ENCODE measurements at places on chromosomes 1 and 21.

- DNase-seq, result peak; percentile 69
Observed at GRCh38 chr1:26913754-26914619, at the start of gene NR0B2. Gene NR0B2, minus strand, starts transcription at chr1:26913975. Its CDS starts 35 bp downstream, at chr1:26913940.

DNA sequence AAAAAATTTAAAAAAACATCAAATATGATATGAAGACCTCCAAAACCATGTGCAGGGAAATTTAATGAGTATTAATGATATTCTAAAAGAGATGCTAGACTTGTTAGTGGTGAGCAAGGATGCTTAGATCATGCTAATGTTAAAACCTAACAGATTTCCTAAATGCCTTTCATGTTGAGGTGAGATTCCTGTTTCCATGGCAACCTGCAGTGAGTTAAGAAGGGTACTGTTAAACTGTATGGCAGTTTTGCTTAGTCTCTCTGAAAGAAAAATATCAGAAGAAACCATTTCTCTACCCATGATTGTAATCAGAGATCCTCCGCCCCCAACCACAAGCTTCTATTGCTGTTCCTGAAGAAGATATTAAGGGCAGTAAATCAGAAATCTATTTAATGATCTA lies 321.6 kb upstream of the LRRC7 start:
- DNase-seq, result no peak

DNA sequence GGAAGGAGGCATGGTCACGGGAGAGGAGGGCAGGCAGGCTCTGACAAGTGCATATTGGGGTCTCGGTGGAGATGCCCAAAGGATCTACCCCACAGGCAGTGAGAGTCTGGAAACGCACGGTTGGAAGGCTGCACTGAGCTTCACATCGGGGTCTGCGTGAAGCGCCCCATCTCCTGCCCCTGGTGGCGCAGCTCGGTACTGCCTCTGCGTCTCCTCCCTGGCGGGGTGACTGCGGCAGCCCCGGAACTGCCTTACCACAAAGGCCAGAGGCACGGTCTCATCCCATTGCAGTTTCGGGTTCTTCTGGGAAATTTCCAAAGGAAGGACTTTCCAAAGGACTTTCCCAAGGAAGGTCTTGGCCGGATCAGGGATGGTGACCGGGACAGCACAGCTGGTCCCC lies 69.2 kb upstream of the AJAP1 start:
- no peak for DNase-seq

GRCh38 chr1:91689641-91690481 lies 189.2 kb downstream of the CDC7 start:
- no peak for DNase-seq

DNA sequence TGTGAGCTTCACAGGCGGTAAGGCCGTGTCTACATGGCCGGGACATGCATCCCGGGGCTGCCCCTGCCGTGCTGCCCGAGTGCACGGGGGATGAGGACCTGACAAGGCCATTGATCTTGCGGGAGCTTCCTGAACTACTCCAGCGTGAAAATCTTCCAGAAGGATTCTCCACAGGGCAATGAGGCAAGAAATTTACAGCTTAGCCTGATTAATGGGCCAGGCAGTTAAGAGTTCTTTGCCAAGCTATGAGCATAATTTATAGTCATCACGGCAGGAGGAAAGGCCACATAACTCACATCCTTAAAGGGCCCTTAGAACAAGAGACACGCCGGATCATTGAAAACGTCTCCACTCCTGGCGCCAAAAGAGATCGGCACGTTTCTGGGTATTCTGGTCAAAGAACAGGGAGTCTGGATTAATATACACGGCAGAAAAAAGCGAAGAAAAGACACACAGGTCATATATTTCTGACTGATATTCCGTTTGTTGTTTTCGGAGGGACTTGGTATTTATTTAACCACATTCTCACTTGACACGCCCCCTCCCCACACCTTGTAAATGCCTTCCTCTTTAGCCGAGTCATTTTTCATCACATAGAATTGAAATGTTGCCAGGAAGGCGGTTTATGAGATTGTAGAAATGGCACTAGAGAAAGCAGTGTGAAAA lies 180.5 kb downstream of the DYRK1A start:
- no peak for DNase-seq

- DNase-seq, result no peak
Observed at GRCh38 chr1:234963180-234963903, 165.3 kb downstream of the TOMM20 start.

DNA sequence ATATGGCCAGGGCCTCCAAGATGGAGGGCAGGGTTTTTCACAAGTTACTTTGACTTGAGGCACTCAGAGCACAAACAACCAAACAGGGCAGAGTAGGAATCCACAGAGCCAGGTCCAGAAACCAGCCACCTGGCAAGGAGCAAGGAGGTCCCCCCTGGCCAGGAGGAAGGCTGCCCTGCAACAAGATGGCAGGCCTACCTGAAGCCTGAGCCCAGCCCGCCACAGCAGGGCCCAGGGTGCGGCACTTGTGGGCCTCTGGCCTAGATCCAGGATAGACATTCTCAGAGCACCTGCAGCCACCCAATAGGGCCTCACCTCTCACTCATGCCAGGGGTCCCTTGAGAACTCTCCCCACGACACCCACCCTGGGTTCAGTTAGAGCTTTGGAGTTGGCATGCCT lies 11.5 kb downstream of the SH3BGRL3 start:
- DNase-seq, result no peak

DNA sequence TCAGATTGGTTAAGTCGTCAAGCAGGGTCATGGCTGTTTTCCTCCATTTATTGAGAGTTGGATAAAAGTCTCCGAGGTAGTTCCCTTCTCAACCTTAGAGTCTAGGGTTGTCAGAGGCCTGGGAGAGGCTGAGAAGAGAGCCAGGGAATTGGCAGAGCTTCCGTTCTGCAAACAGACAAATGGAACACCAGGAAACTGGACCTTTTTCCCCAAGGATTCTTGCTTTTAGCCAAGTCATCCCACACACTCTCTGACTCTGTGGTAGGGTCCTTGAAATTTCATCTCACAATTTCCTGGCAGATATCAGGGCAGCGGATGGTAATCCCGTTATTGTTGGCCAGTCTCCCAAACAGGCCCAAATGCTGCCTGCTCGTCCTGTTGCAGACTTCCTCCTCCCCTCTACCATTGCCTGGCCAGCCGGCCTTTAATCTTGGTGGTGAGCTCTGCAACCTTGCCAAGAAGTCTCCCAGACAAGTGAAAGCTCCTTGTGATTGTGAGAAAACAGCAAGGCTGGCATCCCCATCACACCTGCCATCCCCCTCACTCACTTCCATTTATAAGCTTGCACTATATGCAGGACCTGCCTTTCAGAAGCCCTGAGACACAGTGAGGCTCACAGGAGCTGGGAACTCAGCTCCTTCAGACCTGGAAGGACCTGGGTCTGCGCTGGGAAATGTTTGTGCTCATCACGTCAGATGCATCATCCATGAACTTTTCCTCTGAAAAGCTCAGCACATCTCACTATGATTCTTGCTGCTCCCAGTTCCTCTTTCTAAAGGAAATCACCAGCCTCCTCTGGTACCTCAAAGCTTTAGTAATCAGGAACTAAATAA lies 13.7 kb upstream of the SRP9 start:
- no peak for DNase-seq

DNA sequence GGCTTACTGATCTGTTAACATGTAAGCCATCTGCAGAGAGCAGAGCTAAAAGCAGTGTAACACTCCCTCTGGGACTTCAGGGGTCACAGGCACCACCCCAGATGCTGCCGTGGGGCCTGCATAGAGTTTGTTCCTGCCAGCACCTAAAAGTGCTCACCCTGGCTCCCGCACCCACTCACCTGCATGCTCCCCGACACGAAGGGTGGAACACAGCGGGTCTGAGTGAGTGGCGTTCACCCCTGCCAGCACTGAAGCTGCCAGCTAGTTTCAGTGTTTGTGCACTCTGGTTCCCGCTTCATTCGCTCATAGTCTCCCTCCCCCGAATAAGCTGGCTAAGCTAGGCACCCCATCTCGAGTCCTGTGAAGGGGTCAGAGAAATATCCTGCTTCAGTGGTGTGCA lies 1681.0 kb downstream of the NCAM2 start:
- no peak for DNase-seq

- peak; percentile 14 for DNase-seq
Observed at GRCh38 chr1:62286786-62287224, 32.4 kb downstream of the KANK4 start.

DNA sequence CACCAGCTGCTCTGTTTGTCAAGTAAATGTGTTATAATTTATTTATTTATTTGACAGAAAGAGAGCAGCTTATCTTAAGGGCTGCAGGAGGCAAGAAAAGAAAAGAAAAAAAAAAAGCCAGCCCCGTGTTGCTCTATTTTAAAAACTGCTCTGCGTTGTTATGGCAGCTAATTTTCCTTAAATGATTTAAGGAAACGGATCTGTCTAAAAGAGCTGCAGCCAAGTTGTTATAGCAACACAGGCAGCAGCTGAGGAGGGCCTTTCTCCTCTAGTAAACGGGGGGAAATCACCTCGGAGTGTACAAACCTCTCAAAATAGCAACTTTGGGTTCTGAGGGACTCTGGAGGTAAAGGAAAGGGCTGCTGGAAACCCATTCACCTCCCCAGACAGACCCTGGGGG lies 149.2 kb downstream of the BEND5 start:
- DNase-seq, result peak; percentile 41

DNA sequence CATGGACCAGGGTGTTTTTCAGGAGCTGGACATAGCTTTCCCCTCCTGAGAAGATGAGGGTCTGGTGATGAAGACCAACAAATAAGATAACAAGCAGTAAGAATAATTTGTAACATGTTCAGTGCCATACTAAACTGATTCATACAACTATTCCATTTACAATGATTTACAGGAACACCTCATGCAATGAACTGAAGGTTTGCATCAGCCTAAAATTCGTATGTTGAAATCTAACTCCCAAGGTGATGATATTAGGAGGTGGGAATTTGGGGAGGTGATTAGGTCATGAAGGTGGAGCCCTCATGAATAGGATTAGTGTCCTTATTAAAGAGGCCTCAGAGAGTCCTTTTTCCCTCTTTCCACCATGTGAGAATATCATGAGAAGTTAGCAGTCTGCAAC lies 15.9 kb upstream of the NIBAN1 start:
- no peak for DNase-seq

DNA sequence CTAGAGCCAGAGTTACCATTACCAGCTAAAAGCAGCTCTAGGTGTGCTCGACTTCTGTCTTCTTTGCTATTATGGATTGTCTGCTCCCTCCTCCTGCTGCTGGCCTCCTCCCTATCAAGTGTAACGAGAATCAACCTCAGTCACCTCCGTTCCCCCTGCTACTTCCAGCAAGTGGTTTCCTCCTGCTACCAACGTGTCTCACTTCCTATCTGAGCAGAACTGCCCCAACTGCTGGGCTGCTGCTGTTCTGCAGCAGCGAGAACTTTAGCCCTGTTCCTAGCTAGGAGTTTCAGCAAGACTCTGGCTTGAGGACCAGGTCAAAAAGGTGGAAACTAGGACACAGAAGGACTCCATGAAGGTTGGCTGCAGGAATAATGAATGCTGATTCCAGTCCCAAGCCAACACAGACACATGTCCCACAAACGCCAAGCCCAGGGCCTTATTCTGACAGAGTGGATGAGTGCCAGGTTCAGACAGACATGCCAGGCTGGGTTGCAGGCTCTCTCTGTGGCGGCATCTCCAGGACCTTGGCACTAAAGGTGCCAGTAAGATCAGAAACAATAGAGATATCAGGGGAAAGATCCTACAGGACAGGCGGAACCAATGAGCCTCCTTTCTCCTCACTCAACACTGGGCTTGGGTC lies 46.9 kb downstream of the CD34 start:
- no peak for DNase-seq

- no peak for DNase-seq
Observed at GRCh38 chr1:222938986-222939385, 124.1 kb downstream of the DISP1 start.
